Ecto neural progenitor cell (in vitro differentiated cells): ENCODE measurements at places on chromosomes 5 and 9.
A peak's percentile ranks its signal among the peaks of the same experiment; 100 is the strongest.

- DNase-seq: no peak
These were observed 68.9 kb upstream of the EQTN start for GRCh38 chr9:27365707-27366376.

DNA sequence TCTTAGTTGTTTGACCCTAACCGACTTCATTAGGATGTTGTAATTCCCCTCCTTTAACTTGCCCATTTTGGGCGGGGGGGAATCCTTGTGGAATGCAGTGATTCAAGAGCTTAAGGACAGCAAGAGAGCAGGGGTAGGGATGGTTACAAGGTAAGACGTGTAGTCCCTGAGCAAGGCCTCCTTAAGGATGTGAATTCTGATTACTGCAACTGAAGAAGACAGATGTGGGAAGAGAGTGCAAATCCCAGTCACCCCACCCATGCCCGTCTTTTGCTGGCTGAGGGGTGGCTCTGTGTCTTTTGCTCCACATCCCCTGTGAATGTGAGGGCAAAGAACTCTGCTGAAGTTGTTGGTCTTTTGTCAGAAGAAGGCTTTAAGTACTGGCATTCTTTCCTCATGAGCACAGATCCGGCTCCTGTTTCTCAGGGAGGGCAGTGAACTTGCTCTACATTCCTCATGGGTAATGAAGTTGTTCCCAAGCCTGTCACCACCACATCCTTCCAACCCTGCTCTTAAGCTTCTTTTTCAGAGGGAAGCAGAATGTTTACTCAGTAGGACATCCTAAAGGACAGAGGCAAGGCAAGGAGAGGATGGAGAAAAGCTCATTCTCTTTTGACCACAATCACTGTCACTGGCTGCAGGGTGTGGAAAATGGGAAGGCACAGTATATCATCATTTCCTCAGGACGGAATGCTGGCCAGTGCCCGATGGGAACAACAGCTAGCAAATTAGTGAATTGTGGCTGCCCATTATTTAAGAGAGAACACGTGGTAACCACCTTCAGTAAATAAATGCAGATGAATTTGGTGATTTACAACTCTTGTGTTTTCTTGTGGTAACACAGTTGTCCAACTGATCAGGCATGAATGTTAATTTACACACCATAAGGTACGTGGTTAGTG lies 61.5 kb downstream of the RAI14 start:
- no peak for DNase-seq

DNA sequence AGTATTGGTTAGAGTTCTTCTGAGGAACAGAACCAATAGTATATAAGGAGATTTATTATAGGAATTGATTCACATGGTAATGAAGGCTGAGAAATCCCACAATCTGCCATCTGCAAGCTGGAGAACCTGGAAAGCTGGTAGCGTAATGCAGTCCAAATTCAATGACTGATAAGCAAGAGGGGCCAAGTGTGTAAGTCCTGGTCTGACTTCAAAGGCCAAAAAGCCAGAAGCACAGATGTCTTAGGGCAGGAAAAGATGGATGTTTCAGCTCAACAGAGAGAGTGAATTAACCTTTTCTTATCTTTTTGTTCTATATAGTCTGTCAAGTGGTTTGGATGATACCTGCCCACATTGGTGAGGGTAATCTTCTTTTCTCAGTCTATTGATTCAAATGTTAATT lies 146.4 kb downstream of the FGF10 start:
- DNase-seq: no peak

DNA sequence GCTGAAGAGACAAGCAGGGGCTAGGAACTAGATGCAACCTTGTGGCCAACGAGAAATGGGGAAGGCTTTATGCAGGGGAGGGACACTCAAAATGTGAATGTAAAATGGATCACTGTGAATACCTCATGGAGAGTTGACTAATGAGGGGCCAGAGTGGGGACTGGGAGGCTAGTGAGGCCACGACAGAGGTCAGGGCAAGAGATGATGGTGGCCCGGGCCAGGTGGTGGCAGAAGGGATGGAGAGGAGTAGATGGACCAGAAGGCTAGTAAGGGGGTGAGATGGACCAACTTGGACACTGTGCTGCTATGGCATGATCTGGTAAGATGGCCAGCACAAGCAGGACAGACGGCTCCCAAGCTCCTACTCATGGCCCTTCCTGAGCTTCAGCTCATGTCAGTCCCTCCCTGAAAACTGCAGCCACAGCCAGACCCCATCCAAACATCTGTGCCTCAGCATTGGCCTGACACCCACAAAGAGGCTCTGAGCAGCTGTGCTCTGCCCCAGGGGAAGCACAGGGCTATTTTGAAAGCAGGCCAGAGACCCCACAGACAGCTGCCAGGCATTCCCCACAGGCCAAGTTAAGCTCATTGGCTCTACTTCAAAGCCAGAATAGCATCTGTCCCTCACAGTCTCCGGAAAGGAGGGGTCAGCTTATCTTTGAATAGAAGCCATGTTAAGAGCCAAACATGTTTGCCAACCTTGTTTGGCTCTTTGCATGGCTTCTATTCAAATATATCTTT lies 22.1 kb downstream of the P4HA2 start:
- DNase-seq: no peak

GRCh38 chr5:58902305-58902704 lies 319.4 kb downstream of the RAB3C start:
- no peak for DNase-seq

- DNase-seq: peak; percentile 44
These were observed 136.9 kb downstream of the SIL1 start for GRCh38 chr5:139061274-139061673.

- no peak for DNase-seq
These were observed 27.3 kb upstream of the RNU6ATAC start for GRCh38 chr9:134191455-134192209.

GRCh38 chr9:108205276-108205675 lies 650.5 kb downstream of the ACTL7B start:
- DNase-seq: no peak

GRCh38 chr5:54757541-54757940 lies 227.9 kb downstream of the ESM1 start:
- no peak for DNase-seq

DNA sequence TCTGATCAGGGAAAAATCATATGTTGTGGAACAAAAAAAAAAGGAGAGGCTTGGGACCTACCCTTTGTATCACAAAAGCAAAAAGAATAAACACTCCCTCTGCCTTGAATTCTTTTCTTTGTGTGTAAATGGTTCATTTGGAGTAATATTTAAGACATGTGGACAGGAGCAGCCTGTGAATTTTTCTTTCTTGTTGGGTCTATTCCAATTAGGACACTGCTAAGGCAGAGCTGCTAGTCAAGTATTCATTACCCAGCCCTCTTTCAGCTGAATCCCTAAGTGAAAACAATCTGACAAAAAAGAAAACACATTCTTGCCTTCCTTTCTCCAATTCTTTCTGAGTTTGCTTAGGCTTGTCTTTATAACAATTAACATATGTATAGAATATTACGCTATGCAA lies 330.0 kb downstream of the EBF1 start:
- no peak for DNase-seq

DNA sequence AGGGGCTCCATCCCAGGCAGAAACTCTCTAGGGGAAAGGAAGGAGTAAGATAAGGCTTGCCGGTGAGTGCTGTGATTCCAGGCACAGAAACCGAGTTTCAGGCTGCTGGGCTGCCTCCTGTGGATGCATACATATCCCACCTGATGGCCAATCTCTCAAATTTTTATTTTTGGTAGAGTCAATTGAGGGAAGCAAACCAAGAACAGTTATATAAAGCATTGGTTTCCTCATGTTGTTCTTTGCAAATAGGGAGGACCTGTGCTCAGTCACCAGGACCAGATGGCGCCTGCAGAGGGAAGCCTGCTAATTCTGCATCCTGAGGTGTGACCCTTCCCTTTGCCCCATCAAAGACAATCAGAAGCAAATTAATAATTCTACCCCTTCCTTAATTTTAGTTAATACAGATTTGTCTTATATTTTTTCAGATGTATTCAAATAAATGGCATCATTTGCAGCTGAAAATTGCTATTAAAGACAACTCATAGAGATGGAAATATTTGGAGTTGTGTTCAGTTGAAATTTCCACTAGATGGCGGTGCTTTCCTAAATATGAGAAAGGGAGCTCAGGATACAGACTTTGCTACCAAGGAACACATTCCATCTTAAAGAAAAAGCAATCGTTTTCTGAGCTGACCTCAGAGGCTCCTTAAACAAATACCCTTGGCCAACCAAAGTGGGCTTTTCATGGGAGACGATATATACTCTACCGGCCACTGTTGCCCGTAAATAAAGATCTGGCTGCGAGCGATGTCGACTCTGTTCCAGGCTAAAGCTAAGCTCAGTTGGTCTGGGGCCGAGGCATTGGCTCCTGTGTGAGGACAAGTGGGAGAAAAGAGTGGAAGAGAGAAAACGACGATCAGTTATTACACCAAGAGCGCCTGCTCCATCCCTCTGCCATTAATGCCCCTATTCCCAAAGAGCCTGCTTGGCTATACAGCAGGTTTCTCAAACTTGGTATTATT lies 225.7 kb upstream of the KLF9 start:
- no peak for DNase-seq

DNA sequence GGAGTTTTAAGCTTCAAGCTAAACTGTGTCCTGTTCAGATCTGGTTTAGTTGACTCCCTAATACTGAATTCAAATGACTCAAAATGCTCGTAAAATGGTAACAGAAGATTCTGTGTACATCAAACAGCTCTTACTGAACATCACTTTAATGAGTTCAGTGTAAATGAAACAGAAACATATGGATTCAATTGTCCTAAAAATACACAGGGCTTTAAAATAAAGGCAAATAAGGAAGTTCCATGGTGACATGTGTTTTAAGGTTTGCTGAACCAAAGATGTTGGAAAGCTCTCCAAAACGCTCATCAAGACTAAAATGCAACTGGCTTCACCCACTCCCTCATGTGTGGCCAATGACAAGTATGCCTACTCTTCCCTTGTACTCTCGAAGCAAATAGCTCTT lies 340.0 kb upstream of the PIK3R1 start:
- no peak for DNase-seq

DNA sequence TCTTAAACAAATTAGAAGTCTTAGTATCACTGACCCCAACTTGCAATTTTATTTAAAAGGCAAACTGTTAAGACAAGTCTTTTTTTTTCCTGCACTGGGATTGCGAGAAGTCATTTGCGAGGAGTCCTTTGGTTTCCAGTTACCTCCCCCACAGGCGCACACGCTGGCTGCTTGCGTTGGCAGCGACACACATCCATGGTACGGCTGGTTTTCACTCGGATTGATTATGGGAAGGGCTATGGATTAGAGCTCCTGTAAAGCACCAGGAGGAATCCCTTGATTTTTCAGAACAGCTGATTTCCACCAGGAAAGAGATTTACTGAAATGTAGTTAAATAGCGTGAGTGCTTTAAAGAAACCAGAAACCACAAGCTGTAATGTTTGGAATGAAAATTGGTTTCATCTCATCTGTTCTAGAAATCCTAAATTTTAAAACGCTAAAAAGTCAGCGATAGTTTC lies 737 bp downstream of the SLC1A3 start:
- DNase-seq: peak; percentile 59

- no peak for DNase-seq
These were observed 93.6 kb downstream of the COL23A1 start for GRCh38 chr5:178496642-178497041.

DNA sequence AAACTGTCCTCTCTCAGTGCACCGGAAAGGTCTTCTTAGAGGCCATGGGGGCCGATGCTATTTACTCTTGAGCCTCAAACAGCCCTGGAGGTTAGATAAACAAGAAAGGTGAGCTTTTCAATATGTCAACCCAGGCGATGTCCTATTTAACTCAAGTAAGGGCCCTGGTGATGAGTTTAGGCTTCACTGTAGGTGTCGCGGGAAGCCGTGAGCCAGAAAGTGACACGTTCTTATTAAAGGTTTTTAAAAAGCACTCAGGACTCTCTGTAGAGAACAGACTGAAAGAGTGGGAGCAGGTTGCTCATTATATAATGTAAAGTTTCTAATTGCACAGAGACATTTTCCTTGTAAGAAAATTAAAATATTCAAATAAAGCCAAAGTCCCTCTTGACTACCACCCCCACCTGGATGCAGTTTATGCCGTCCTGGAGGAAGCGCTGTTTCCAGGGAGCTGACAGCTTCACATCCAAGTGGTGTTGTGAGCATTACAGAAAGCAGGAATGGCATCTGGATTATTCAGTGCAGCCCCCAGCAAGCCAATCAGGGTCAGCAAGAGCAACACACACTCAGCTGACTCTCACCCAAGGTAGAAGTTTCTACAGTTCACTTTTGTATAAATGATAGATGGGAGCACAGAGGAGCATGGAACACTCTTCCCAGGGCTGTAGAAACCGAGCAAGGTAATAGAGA lies 280.3 kb downstream of the DRD1 start:
- DNase-seq: no peak

DNA sequence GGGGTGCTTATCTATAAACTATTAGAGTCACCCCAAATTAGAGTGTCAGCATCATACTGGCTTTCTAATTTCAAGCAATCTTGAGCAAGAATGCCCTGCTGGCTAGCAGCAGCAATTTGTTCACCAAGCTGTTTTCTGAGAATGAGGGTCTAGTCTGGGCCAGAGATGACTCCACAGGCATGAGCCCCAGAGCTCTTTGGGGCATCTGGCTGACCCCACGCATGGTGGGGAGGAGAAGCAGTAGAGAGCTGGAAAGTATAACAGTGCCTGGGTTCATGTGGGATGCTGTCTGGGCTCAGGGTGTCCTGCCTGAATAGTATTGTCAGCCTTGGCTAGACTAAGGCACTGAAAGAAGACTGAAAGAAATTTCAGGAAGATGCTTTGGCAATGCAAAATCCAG lies 64.9 kb downstream of the C6 start:
- DNase-seq: no peak

GRCh38 chr9:113675475-113675941 lies 200.6 kb upstream of the ZNF618 start:
- no peak for DNase-seq

DNA sequence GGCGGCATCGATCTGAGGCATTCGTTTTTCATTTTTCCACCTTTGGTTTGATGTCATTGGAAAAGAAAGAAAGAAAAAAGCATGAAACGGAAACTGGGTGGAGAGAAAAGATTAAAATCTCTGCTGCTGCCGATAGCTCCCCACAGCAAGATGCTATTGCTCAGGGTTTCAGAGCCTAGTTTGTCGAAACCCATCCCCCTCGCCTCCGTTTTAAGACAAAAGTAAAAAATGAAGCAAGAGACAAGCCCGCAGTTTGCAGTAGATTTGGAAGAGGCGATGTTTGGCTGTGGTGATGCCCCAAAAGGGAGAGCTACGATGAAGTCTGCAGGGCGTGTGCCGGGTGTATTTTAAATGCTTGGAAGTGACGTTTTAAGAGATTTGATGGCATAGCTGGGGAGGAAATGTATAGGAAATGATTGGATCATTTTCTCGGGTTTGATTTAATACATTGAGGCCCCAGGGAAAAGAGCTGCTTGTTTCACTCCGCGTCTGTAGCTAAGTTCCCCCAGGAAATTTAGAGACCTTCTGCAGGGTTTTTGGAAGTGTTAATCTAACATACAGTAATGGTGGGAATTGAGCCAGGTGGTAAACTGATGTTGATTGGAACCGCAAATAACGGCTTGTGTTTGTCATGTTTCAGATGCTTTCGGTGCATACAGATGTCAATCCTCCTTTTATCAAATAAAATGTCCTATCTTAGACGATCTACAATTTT lies 909 bp downstream of the NDFIP1 start:
- no peak for DNase-seq

GRCh38 chr5:155307229-155307628 lies 293.7 kb downstream of the KIF4B start:
- DNase-seq: no peak
